ENCODE measurements at places on chromosomes 6 and 20.

DNA sequence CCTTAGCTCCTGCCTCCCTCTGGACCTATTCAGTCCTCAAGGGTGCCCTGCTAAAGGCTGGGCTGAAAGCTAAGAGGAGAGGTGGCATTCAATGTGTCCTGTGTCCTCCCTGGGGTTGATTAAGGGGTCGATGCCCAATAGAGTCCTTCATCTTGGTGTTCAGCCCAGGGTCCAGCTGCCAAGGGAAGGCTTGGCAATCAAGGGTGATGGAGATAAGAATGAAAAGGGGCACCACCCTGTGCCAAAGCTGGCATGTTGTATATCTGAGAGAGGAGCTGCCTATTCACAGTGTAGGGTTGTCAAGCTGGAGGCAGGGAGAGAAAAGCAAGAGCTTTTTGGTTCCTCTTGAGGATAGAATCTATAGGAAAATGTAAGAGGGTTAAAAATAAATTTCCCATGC, 12.3 kb downstream of the C20orf173 start:
- no peak for DNase-seq

GRCh38 chr6:44495036-44495901, 107.8 kb downstream of the CDC5L start:
- DNase-seq = no peak

DNA sequence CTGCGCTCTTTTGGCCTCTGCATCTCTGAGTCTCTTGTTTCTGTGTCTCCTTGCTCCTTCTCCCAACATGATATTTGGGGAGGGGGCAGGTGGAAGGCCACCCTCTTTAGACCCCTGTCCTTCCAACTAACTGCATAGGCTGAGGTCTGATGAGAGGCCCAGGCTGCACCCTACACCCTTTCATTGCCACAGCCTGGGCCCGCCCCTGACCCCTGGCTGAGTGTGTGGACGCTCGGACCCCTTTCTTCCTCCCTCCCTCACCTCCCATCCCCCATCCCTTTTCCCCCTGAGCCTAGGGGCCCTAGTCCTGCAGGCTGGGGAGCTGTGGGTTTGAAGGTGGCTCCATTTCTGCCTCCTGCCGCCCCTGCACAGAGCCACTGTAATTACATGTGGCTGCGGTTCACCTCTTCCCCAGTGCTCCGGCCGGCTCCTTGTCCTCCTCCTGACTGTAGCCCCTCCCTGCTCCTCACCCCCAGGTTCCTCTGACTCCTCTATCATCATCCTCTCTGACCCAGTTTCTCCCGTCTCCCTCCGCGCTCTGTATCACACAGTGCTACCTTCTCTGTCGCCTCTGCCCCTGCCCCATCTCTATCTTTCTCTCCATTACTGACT, 6.8 kb downstream of the MDFI start:
- DNase-seq = no peak

DNA sequence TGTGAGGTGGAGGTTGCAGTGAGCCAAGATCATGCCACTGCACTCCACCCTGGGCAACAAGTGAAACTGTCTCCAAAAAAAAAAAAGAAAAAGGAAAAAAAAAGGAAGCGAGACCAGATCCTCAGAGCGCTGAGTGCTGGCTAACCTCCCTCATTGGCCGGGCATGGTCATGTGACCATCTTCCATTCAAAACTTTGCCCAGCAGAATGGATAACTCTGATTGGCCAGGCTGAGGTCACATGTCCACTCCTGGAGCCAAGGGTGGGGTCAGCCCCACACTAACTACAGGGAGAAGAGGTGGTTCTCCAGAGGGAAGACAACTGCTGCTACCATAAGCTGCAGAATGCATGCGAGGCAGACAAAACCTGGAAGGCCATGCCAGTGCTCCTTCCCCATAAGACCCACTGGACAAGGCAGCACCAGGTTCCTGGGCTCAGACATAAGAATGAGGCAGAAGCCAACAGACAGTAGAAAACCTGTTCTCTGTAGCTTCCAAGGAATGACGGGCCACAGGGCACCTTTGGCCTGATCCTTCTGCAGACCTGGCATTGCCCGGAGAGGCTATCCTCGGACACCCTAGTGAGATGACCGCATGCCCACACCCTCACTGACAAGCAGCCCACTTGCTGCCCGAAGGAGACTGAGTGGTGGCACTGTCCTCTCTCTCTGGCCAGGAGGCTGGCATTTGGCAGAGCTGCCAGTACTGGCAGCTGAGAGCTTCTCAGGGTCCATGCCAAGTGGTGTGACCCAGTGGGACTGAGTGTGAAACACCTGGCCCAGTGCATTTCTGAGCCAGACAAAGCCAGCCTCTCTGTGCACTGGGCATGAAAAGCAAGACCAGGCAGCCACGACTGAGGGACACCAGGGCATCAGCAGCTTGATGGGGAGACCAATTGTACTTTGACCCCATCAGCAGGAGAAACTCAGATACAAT, 311.9 kb upstream of the SULF2 start:
- no peak for DNase-seq

DNA sequence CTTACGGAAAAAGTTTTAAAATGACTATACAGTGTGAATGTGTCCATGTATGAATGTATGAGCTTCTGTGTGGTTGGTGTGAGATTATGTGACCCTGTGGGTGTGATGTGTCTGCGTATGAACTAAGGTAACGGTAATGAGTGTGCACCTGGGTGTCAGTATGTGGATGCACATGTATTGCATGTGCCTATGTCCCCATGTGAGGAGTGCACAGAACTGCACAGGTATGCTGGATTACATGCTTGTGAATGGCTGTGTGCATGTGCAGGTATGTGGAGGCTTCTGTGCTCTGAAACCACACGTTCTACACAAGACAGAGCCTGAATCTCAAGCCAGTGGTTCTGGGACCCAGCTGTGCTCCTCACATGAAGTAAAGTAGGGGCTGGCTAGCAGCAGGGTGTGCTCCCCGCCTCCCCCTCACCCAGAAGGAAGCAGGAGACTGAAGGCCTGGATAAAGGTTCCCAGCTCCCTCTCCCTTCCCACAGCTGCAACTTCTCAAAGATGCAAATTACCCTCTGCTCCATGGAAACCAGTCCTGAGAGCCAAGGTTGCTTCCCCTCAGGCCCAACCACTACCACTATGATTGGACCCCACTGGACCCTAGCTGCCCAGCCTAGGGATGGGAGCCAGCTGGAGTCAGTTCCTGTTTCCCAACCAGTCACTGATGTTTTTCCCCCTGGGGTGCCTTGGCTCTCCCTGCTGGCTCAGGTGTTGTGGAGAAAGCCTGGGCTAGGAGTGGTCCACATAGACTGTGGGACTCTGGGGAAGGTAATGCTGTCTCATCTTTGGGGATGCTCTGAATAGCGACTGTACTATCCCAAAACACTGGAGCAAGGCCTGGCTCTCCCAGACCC, 24.8 kb upstream of the SPDEF start:
- DNase-seq = no peak
